Head of caudate nucleus (tissue), 42 donors: ENCODE measurements at places on chromosomes 6 and 20.

DNA sequence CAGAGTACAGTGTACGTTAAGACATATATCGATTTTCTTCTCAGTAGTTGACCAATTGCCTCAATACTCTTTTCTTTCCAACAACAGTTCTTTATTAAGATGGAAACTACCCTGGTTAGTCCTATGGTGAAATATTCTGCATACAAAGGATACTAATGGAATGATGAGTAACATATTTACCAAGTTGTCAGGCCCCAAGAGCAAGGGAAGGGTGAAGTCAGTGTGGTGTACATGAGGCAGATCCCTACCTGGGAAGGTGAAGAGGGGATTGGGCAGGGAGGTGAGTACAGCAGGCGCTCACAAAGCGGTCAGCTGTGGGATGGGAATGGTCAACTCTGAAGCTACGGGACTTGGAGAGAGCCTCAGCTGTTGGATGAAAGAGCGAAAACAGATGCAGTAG is 29.7 kb downstream of the GJA1 start:
- no peak for DNase-seq

DNA sequence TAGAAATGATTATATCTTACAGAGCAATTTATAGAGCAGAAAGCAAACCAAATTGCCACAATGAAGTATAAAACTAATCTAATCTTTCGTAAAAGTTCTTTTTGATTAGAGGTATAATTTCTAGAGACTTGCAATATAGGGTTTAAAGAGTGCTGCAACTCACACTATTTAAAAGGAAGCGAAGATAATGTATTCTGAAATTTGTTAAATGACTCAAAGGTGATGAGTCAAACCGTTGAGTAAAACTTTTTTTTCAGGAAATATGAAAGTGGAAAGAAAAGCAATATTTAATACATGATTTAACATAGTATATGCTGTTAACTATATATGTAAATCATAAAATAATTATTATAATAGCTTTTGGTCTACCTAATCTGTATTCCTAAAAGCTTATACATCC is 133.6 kb downstream of the SYNE1 start:
- DNase-seq, result no peak

- DNase-seq, result no peak
These were observed 134.6 kb downstream of the SYNE1 start for GRCh38 chr6:152502421-152503188.

GRCh38 chr6:136604928-136605510 is 54.8 kb upstream of the MAP7 start:
- DNase-seq, result no peak

DNA sequence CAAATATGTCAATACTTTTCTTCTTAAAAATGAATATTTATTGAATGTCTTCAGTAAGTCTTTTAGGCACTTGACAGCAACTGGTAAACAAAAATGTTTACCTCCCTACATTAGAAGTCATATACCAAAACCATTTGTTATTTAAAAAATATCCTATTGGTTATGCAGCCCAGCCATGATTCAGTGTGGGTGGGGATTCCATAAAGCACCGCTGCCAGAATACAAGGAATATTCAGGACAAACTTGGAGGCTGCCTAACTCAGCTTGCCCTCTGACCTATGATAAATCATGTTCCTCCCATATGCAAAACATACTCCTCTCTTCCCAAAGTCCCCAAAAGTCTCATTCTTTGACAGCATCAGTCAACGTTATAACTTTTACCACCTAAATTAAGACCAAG is 486.8 kb upstream of the IRAK1BP1 start:
- DNase-seq, result no peak

GRCh38 chr6:12572896-12573827 is 143.4 kb upstream of the PHACTR1 start:
- no peak for DNase-seq

DNA sequence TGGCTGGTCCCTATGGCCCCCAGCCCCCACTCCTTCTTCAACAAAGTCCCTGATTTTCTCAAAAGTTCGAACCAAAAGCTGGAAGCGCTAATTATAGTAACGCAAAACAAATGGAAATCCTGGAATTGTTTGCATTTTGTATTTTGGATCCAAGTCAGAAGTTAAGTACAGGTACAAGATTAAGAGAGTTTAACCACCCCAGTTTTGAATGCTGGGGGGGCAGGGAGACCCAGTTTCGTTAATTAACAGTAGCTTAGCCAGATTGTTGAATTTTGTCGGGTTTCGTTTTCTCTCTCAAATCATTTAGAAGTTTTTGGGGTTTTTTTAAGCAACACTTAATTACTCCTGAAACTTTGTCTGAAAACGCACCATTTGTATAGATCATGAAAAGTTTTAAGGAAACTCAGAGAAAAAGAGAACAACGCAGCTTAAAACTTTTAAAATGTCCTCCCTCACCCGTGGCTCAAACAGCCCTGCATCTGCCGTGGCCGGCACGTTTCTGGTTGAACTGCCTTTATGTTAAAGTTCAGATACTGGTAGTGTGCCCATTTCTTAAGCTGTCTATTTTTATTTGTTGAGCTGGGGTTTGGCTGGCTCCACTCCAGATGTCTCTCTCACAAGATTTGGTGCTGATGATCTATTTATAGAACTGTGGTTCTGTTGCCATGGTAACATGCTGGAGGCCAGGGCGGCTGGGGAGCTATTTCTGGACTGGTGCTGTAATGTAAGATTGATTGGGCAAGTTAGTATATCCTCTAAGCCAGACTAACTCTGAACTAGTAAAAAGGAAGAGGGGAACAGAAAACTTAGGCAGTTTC is 55.0 kb downstream of the GNAS start:
- peak; percentile 73 for DNase-seq

DNA sequence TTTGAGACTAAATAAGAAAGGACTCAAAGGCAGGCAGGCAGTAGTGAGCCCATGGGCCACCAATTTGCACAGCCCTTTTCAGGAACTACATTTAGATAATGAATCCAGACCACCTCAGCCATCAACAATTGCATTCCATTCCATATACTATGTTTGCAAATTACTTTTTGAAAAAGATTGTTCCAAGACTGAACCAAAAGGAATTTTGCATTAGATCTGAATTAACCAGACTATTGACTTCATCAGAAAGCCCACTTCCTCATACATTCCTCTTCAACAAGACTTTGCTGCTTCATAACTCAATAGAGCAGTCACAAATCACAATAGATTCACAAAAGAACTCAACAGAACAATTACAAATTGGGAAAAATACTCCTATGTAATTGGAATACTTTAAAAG is 229.1 kb downstream of the SIM1 start:
- no peak for DNase-seq

GRCh38 chr6:167815296-167815980 is 11.3 kb upstream of the AFDN start:
- no peak for DNase-seq

DNA sequence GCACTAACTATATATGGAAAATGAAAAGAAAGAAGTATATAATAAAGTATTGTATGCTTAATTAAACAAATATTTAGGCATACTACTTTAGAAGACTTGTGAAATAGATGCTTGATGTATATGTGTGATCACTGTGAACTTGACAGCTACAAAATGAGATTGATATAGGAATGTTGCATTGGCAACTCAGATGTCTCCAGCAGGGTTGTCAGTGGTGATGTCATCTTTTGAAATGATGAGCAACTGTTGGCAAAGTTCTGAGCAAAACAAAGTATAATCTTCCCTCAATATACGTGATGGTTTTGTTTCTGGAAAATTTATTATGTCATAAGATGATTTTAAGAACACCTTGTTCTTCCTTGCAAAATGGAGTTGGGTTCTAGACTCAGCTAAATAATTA is 133.8 kb downstream of the ARID1B start:
- no peak for DNase-seq

DNA sequence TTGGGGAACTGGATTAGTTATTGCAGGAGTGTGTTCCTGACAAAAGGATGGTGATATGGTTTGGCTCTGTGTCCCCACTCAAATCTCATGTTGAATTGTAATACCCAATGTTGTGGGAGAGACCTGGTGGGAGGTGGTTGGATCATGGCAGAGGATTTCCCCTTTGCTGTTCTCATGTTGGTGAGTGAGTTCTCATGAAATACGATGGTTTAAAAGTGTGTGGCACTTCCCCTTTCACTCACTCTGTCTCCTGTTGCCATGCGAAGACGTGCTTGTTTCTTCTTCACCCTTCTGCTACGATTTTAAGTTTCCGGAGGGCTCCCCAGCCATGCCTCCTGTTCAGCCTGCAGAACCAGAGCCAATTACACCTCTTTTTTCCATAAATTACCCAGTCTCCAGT is 16.2 kb upstream of the TREM1 start:
- DNase-seq, result no peak

DNA sequence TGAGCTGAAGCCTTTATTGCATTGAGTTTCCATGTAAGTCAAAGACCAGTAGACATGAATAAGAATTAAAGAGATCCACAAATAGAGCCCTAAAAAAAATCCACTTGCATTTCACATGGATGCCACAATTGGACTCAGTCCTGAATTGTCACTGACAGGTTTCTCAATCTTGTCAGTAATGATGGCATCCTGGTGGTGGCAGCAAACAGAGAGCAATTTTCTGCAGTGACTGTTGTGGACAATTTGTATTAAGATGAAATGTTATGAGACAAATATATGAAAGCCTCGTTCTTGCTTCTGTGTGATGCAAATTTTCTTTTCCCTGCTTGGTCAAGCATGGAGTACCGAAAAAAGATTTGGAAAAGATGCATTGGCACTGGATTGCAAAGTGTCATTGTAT is 278.9 kb downstream of the SAMD5 start:
- no peak for DNase-seq

GRCh38 chr6:99458319-99458718 is 33.2 kb upstream of the PNISR start:
- no peak for DNase-seq

- no peak for DNase-seq
These were observed 36.0 kb downstream of the KIZ start for GRCh38 chr20:21161926-21162325.

GRCh38 chr6:126072172-126072571 is 85.8 kb downstream of the TRMT11 start:
- no peak for DNase-seq

- DNase-seq, result peak; percentile 51
These were observed 72.6 kb upstream of the STXBP5 start for GRCh38 chr6:147131532-147132128.

- DNase-seq, result no peak
These were observed 59.5 kb downstream of the NCOA3 start for GRCh38 chr20:47561180-47561579.

DNA sequence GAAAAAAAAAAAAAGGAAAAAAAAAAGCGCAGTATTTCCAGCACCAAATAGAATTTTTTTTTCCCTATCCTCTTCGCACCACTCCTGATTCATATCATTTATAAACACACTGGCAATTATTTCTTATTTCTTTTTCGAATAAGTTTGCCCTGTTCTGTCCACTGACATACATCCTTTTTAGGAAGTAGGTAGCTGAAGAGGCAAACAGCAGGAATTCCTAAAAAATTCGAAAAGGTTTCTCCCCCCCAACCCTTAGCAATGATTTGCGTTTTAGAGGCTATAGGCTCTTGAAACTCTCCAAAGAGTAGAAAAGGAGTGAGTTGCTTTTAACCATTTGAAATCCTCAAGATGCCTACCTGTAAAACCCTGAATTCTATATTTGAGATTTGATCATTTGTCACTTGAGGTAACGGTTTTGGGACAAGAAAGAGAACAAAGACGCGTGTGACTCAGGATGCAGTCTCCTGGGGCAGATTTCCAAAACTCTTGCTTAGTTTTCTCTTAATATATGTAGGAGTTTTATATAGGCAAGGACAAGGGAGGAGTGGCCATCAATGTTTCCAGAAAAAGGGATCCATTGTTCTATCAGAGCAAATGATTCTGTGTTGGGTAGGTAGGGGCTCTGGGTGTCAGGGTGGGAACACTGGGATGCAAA is 531 bp upstream of the CCN2 start:
- DNase-seq, result no peak

DNA sequence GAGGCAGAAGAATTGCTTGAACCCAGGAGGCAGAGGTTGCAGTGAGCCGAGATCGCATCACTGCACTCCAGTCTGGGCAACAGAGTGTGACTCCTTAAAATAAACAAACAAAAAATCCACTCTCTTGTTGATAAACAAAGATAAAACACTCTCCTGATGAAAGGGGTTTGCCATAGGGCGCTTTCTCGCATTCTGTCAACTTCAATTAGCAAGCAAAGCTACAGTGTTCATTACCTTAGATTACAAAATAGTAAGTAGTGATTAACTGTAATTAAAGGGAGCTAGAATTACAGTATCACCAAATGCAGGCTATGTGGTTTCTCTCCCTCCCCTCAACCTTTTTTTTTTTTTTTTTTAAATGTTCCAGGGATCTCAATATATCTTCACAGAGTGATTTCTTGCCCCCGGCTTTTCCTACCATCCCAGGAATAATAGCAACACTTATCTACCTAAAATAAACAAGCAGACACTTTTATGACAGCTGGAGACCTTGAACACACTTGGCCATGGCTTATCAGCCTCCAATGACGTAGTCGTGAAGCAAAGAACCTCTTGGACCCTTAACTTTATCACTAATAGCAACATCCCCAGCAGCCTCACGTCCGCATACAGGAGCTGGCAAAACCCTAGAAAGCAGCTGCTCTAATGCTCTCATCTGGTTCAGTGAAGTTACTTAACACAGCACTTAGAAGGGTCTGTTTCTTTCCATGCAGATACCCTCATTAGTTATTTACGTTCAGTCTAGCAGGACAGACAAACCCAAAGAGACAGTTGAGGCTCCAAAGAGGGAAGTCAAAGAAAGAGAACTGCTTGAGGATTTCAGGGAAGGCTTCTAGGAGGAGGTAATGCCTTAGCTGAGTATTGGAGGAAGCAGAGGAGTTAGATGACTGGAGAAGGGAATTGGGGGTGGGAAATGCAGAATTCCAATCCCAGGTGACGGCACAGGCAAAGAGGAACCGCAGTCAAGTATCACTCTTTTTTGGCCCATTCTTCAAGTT is 37.9 kb upstream of the NEDD9 start:
- no peak for DNase-seq

GRCh38 chr6:79630883-79631692 is at the start of gene SH3BGRL2:
Gene SH3BGRL2, plus strand, starts transcription at chr6:79631329. Its CDS starts 133 bp downstream, at chr6:79631462.
- DNase-seq, result peak; percentile 80

GRCh38 chr6:127069659-127070279 is 48.7 kb upstream of the RSPO3 start:
- no peak for DNase-seq

GRCh38 chr6:3719462-3720308 is 31.8 kb downstream of the PXDC1 start:
- no peak for DNase-seq

- no peak for DNase-seq
These were observed 21.6 kb downstream of the OR2J3 start for GRCh38 chr6:29129326-29130012.

- no peak for DNase-seq
These were observed 35.4 kb downstream of the SLC16A10 start for GRCh38 chr6:111122458-111123286.
